ENCODE measurements at places on chromosomes 12 and 14.

GRCh38 chr12:80811957-80812708 lies 95.4 kb downstream of the MYF5 start:
- DNase-seq: no peak

- DNase-seq: no peak
These were observed 1.5 kb upstream of the SDR9C7 start for GRCh38 chr12:56935752-56936151.

DNA sequence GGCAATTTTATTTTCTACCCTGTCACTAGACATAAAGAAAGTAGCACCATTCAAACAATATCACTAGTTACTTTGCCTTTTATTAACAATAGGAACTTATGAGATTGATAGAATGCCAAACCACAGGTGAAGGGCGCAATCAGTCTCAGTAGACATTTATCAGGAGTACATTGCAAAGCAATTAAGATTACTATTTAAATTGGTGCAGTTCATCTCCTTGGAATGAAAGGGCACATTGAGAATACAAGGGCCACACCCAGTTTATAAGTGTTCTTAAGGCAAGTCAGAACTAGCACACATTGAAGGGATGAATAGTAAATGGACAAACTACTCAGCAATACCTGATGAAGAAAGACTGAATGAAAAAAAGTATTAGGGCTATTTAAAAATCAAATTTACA lies 601.4 kb downstream of the C12orf50 start:
- no peak for DNase-seq

- DNase-seq: no peak
These were observed 135.1 kb downstream of the NAV3 start for GRCh38 chr12:77965790-77966189.
